ENCODE measurements at places on chromosomes 6 and 20.
A peak's percentile ranks its signal among the peaks of the same experiment; 100 is the strongest.

GRCh38 chr6:161498359-161498758 lies 224.5 kb upstream of the AGPAT4 start:
- no peak for DNase-seq

DNA sequence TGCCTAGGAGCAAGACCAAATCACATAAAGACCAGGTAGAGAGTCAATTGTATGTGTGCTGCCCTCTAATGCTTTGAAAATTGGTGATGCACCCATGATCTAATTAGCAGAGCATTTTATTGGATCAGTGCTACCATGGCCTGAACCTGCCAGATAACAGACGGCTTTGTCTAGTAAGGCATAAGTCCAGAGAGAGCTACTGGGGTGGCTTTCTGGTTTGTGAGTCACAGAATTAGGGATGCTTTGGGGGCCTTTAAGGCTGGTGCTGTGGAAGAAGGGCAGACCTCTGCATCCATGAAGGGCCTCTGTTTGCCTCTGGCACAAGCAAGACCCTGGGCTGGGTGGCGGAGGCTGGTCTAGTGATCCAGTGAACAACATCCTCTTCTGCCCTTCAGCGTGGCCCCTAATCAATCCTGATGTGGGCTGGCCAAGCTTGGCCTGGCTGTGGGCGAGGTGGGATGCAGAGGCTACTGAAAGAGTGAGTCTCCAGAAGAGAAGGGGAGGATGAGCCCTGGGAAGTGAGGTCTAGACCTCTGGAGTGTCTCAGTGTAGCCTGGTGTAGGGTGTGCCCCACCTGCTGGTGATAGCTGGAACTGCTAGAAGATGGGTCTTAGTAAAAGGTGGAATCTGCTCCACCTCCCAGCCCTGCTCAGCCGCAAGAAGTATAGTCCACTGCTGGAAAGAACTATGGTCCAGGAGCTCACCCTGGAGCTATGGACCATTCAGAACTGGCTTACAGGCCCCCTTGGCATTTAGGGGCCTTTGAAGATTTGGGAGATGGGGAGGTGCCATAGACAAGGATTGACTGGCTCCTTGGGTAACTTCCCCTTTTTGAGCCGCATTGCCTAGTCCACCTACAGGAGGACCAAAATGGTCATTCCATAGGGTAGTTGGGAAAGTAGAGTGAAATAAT lies 36.7 kb upstream of the AAR2 start:
- peak; percentile 78 for DNase-seq

DNA sequence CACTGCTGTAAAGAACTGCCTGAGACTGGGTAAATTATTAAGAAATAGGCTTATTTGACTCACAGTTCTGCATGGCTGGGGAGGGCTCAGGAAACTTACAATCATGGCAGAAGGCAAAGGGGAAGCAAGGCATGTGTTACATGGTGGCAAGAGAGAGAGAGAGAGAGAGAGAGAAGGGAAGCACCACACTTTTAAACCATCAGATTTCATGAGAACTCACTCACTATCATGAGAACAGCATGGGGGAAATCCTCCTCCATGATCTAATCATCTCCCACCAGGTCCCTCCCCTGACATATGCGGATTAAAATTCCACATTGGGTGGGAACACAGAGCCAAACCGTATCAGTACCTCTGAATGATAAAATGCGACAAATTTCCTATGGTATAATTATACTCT lies 203.9 kb upstream of the MARCKS start:
- DNase-seq: no peak

DNA sequence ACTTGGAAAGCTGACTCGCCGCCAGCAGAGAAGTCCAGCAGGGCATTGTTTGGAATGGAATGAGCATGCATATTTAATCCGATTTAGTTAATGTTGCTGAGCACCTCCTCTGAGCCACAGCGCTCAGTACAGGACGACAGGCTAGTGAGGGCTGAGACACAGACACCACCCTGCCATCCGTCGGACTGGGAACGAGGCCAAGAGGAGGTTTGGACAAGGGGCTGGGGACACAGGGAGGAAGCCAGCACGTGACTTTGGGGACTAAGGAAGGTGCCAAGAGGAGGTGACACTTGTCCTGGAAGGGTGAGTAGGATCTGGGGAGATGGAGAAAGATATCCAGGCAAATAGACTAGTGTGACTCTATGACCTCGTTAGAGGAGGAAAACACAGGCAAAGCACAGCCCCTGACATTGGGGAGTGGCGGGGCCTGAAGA lies 152.5 kb upstream of the ECI2 start:
- DNase-seq: no peak

DNA sequence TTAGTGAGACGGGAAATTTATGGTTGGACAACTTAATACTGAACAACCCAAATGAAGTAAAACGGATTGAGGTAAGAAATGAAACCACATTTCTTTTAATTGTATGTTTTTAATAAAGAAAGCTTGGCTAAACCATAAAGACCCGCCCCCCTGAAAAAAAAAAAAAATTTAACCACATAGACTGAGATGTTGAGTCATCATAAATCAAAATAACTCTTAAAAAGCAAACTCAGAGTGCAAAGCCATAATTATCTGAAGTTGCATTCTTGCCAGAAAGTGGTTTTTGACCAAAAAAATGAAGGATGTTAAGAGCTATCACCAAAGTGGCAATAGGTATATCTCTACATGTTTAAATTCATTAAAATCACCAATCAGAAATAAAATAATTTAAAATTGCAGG lies 101.8 kb upstream of the COL21A1 start:
- no peak for DNase-seq

- DNase-seq: no peak
Measured at GRCh38 chr20:43124241-43124640, 65.5 kb downstream of the PTPRT start.

DNA sequence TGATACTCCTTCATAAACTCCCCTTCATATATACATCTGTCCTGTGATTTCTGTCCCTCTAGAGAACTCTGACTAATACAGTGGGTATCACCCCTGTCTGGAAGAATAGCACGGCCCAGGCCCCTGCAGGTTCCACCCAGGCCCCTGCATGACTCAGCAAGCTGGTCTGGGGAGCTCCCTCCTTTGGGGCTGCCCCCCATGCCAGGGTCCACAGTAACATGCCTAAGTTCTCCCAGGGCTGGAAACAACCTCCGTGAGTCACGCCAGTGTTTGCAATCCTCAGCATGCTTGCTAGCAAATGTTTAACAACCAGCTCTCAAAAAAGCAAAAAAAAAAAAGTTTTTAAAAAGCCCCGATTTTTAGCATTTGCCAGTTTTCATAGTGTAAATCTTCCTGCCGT lies 134.3 kb upstream of the CDH4 start:
- DNase-seq: no peak
